ENCODE measurements at places on chromosomes 7 and 10.

DNA sequence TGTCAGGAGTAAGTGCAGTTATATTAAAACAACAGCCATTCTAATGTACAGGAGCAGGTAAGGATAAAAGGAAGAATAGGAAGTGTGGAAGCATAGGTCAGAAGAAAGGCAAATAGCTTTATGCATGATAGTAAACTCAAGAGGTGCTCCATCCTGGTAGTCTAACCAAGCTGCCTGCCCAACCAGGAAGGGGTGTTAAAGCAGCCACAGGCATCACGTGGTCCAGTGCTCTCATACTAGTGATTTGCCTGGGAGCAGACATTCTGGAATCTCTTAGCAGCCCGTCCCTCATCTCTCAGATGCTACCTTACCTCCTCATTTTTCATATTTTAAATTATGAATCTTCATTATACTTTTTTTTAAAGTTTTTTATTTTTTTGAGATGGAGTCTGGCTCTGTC lies 18.5 kb downstream of the ABRAXAS2 start:
- no peak for DNase-seq

- no peak for DNase-seq
These were observed 137.6 kb upstream of the PRSS1 start for GRCh38 chr7:142611566-142612236.

- DNase-seq: no peak
These were observed 17.0 kb downstream of the PDE1C start for GRCh38 chr7:32053204-32053603.

GRCh38 chr7:143452495-143452894 lies 9.2 kb downstream of the TAS2R60 start:
- no peak for DNase-seq
